ENCODE measurements at places on chromosomes 16 and 17. TPM values are rescaled to one million over a fixed set of nuclear protein-coding genes. Genes with fewer than 3 reads are reported as not detected.

Gene CCL14
- not detected for total RNA-seq

Gene AOC2
- 0.69 TPM for total RNA-seq

Gene MT1F
- total RNA-seq: not detected

Gene TP53TG3B
- not detected for total RNA-seq

Gene ZNF287
- total RNA-seq: 5.3 TPM

Gene ABCA3
- 5.3 TPM for total RNA-seq

Gene MYH11
- under 0.01 TPM for total RNA-seq

Gene CDRT15L2
- not detected for total RNA-seq

Gene KRTAP17-1
- total RNA-seq: not detected

Gene FOXO3B
- 3.6 TPM for total RNA-seq

Gene DLX3
- total RNA-seq: not detected

Gene USP36
- 13.4 TPM for total RNA-seq

Gene KRT31
- not detected for total RNA-seq

Gene GPRC5C
- 0.09 TPM for total RNA-seq

Gene CYGB
- total RNA-seq: 7.1 TPM

Gene DNAI2
- total RNA-seq: not detected

Data from smooth muscle cell of the umbilical artery (primary cell).